ENCODE measurements at places on chromosomes 3 and 15.
A peak's percentile ranks its signal among the peaks of the same experiment; 100 is the strongest.

DNA sequence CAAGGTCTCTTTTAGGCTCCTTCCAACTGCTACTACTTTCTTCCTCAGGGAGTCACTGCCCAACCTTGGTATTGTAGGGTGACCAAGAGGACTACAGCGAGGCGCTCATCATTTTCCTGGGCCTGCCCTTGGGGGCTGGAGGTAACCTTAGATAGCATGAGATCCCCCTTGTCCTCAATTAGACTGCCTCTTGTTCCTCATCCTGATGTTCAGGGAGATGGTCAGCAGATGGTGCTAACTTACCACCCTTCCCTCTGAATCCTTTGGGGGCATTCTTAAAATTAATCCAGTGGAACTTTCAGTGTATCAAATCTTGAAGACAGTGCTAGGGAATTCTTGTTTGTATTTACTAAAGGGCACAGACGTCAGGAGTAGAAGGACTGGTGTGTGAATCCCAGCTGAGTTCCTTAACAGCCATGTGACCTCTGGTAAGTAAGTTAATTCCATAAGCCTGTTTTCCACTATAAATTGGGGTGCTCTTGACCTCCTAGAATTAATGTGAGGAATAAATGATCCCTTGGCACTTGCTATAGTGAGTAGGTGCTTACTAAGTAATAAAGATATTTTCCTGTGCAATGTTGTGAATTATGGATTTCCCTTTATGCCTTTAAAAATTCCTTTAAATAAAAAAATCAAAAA lies 4.1 kb upstream of the CLPX start:
- peak; percentile 1 for DNase-seq

DNA sequence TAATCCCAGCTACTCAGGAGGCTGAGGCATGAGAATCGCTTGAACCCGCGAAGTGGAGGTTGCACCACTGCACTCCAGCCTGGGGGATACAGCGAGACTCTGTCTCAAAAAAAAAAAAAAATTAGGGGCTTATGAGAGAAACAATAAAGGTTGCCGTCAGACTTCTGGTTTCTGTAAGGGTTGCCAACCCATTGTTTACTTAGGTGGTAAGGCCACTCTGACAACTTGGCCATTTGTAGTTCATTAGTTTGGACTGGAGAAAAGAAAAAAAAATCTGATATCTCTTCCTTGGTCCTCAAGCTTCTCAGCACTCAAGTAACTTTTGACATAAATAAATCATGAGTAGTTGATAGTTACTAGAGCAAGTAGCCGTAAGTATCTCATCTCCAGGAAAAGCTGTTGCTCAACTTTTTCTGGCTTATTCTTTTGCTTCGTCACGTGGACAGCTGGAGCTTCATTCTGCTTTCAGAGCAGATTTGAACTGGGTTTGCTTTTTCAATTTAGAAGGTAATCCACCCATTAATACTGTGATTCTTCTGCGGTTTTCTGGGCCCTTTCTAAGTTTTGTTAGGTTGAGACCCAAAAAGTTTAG lies 9.4 kb downstream of the SNX1 start:
- no peak for DNase-seq

DNA sequence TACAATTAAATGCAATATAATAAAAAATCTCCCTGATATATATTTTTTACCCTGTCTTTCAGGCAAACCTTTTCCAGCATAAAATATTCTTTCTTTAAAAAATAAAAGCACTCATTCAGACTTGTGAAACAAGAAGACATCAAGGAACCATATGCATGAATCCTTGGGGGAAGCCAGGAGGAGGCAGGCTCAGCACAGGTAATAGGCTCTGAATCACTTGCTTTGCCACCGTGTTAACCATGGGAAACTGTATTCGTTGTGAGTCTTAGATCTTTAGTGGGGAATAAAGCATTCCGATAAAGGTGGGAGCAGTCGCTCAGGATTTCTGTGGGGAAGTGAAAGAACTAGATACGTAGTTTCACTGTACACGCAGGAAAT lies 42.4 kb downstream of the FBN1 start:
- DNase-seq: no peak

- DNase-seq: no peak
Observed at GRCh38 chr3:66606868-66607267, 106.0 kb upstream of the LRIG1 start.

- no peak for DNase-seq
Observed at GRCh38 chr3:14289590-14290461, 111.2 kb downstream of the LSM3 start.

GRCh38 chr15:68578980-68579935 lies at the start of gene CORO2B:
Gene CORO2B (plus strand): TSS chr15:68578993. CDS start chr15:68579263, 270 bp downstream.
- DNase-seq: peak; percentile 50

Measured in NCI-H1092 (cell line).